ENCODE measurements at places on chromosomes 12 and 14.

GRCh38 chr12:109768901-109769670 lies 55.5 kb downstream of the FAM222A start:
- DNase-seq, result no peak

GRCh38 chr12:54376596-54376995 lies 7.9 kb downstream of the ZNF385A start:
- DNase-seq, result no peak

DNA sequence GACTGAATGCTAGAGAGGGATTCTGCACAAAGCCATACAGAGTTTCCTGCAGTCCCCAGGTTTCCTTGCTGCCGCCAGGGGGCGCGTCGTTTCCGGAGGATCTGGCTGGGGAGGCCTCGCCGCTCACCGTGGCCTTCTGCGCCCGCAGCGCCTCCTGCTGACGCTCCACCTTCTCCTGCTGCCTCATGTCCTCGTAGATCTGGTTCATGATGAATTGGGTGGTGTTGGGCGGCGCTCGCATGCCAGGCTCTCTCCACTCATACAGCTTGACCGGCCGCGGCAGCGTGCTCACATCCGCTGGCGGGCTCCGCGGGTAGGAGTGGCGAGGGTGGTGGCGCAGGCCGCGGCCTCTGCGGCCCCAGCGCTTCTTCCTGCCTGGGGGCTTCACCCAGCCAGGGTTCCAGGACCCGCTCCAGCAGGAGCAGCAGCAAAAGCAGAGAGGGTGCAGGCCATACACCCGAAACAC lies 987 bp downstream of the CCER1 start:
- no peak for DNase-seq

DNA sequence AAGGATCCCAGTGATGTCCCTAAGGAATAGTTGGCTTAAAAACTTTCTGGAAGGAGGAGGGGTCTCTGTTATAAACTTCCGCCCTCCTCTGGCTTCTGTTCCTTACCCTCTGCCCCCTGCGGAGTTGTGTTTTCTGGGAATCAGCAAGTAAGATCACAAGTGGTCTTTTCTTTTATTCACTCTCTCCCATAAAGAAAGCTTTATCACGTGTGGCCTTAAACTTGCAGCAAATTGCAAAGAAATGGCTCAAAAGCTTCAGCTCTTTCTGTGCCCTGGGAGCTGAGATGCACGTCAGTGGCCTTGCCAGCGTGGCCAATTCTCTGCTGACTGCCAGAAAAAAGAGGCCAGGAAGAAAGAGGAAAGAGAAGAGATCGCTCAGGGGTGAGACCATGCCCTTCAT lies at the start of gene SLCO1C1:
Gene SLCO1C1 (plus strand): TSS at position 101 of the 400 bp plus-strand sequence. CDS start 4,245 bp downstream, outside the sequence.
- DNase-seq, result peak; percentile 3

DNA sequence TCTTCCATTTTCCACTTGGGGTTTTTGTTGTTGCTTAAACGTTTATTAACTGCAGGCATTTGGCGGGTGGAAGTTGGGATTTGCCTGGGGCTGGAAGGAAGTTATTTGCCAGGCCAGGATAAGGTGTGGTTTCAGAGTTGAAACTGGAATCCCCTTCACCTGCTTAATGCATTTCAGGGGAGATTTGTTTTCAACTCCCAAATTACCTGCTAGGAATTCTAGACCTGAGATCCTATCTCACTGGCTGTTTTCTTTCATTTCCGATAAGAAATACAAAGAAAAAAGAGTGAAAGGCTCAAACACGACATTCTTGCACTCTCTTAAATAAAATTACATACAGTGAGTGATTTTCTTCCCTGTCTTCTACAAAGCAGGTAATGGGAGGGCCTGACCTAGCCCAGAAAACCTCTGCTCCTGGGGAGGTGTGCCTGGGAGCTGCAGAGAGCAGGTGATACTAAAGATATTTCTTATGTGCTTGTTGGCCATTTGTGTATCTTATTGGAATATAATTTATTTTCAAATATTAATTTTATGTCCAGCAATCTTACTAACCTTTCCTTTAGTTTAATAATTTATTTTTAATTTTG lies 278.2 kb downstream of the ZFP36L1 start:
- no peak for DNase-seq

- no peak for DNase-seq
Observed at GRCh38 chr12:124475295-124476010, 92.0 kb downstream of the NCOR2 start.

DNA sequence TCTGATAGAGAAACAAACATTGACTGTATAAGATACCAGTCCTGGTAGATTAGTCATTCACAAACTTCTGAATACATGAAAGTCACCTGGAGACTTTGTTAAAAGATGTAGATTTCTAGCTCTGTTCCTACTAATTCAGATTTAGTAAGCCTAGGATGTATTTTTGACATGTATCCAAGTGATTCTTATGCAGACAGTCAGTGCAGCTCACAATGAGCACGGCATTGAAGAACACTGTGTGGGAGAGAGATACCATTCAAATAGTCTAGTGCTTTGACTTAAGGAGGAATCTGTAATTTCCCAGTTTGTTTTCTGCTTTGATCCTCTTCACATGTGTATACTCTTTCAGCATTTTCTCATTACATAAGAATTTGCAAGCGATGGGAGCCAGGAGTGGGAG lies 68.7 kb upstream of the STXBP6 start:
- no peak for DNase-seq

GRCh38 chr12:23093488-23093887 lies 468.5 kb downstream of the ETNK1 start:
- DNase-seq, result no peak

DNA sequence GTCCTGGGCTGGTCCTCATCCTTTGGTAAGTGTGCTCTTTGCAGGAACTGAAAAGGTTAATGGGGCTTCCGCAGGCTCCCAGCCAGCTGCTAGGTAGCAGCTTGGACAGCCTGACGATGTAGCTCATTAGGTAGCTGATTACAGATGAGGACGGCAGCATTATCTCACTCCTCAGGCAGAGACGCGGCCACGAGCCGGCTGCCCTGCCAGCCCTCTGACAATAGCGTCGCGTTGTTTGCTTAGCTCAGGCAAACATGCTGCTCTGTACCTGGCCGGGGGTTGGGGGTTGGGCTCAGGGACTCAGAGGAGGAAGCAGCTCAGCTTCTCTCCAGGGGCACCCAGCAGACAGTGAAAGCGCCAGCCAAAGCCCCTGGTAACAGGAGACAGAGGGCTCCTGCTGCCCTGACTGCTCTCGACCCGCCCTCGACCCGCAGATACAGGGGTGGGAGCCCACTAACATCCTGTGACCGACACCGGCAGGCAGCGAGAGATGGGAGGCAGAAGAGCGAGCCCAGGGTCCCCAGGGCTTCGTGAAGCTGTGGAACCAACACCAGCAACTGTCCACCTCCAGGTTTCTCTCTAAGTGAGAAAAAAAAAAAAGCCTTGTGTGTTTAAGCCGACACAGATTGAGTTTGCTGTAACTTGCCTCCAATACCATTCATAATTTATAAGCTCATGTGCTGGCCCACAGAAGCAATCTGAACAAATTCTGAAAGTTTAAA lies 53.4 kb upstream of the DLK1 start:
- DNase-seq, result peak; percentile 27

DNA sequence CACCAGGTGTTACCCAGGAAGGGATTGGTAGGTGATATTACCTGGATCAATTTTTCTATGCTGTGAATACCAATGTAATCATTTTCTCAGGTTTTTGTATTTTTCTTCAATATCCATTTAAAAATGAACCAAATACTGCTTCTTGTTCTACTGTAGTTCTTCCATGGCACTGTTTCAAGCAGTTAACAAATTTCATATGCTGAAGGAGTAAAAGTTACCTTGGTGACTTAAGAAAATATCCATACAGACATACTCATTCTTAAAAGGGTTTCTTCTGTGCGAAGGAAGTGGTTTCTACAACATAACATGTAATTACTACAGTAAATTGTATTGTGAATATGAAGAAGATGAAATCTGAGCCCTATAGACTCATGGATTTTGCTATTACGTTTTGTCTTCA lies 222.5 kb downstream of the TMEM117 start:
- no peak for DNase-seq

- no peak for DNase-seq
Observed at GRCh38 chr12:75633789-75634188, 122.4 kb upstream of the KRR1 start.

DNA sequence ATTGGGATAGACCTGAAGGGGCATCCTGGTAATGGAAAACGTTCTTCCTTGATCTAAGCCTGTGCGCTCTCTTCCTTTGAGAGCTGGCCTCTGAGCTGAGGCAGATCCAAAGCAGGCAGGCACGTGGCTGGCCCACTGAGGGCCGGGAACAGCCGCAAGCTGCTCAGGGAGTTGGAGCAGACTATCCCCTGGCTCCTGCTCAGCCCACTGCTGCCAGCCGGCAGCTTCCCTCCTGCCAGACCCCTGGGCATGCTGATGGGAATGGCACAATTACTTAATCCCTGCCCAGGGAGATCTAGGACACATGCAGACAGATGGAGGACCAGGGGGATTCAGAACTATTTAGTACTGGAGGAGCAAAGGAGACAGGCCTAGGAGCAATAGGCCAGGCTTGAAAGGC lies 14.4 kb downstream of the NEUROD4 start:
- no peak for DNase-seq

- no peak for DNase-seq
Observed at GRCh38 chr14:74014299-74014698, 4.8 kb downstream of the ENTPD5 start.

DNA sequence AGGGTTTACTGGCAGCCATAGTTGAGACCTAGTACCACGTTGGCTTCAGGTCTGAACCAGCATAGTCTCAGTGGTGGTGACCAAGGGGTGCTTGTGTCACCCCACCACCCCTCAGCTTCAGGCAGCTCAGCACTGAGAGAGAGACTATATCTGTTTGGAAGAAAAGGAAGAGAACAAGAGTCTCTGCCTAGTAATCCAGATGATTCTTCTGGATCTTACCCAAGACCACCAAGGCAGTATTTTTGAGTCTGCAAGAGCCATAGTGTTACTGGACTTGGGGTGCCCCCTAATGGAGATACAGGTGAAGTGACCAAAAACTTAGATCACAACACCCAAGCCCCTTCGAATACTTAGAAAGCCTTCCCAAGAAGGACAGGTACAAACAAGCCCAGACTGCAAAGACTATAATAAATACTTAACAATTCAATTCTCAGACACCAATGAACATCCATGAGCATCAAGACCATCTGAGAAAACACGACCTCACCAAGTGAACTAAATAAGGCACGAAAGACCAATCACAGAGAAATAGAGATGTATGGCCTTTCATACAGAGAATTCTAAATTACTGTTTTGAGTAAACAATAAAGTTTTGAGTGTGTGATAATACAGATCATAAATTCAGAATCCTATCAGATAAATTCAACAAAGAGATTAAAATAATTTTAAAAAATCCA lies 107.0 kb downstream of the HELB start:
- no peak for DNase-seq

GRCh38 chr12:3122841-3123678 lies 45.9 kb downstream of the TSPAN9 start:
- DNase-seq, result peak; percentile 18

DNA sequence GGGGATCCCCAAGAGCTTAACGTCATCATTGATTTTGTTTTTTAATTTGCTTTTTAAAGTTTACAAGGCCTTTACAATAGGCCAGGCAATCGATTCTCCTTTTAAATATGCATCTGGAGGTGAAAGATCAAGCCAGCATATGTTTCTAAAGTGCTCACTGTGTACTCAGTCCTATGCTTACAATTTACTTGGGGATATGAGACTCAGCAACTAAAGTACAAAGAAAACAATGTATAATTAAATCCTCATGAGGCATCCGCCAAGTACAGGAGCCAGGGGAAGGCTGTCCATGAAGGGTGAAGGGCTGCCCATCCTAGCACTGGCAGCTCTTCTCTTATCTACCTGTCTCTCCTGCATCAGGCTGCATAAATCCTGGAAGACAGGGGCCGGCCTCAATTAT lies 11.8 kb downstream of the CCDC92 start:
- DNase-seq, result no peak

DNA sequence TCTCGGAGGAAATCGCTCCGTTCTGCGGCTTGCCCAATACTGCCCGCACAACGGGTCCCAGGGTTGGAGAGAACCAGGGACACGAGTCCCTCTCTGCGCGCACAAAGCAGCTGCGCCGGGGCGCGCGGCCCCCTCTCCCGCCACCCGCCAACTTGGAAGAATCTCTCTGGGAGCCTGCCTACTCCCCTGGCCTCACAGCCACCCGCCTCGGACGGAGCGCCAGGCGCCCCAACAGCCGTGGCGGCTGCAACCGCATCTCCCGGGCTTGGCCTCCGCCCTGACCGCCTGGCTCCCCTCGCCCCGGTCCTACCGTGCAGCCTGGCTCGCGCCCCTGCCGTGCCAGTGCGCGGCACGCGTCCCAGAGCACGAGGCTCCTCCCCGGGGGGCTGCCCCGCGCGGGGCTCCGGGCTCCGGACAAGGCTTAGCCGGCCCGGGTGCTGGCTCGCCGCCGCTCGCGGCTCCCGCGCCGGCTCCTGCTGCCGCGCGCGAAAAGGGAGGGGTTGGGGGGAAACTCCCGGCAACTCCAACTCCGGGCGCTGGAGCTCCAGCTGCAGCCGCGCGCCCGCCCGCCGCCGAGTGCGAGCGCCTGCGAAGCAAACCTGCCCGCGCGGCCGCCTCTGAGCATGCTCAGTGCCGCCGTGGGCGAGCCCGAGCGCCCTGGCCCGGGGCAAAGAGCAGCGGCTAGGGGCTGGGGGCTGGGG lies at the start of gene STXBP6:
Gene STXBP6 (minus strand): TSS at position 580 of the 701 bp plus-strand sequence. CDS start 75,329 bp downstream, outside the sequence.
- DNase-seq, result peak; percentile 87

DNA sequence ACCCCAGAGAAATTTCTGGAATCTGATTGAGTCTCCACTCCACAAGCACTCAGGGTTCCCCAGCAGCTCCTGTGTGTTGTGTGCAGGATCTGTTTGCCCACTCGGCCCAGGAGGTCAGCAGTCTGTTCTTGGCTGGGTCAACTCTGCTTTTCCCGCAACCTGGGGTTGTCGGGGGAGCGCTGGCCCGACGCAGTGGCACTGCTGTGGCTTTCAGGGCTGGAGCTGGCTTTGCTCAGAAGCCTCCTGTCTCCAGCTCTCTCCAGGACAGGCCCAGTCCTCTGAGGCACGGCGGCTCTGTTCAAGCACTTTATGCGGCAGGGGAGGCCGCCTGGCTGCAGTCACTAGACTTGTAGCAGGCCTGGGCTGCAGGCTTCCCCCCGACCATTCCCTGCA lies 23.7 kb downstream of the P2RX4 start:
- no peak for DNase-seq

DNA sequence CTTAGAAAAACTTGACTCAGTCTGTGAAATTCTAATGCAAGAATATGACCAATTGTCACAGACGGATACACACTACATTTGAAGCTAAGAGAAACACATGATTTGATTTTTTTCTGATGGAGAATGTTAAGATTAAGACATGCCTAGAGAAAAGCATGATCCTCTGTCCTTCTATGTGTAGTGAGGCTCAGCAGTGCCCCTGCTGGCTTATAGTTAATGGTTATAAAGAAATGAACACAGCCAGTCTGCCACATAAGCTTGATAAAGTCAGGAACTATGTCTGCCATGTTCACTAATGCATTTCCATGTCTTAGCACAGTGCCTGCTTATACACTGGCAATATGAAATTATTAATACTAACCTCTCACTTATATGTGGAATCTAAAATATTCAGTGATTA lies 168.1 kb upstream of the DAAM1 start:
- DNase-seq, result peak; percentile 17

GRCh38 chr12:39990122-39991101 lies 115.5 kb downstream of the SLC2A13 start:
- peak; percentile 21 for DNase-seq

GRCh38 chr12:118356809-118357256 lies 15.9 kb downstream of the TAOK3 start:
- DNase-seq, result no peak

- peak; percentile 81 for DNase-seq
Observed at GRCh38 chr12:102879144-102879763, 37.8 kb downstream of the PAH start.

GRCh38 chr12:29160230-29160629 lies 11.2 kb downstream of the FAR2 start:
- DNase-seq, result no peak

- no peak for DNase-seq
Observed at GRCh38 chr12:93972411-93973208, 175.8 kb upstream of the PLXNC1 start.

All from thyroid gland (tissue), 4 donors.